CD8-positive, alpha-beta memory T cell (primary cell): ENCODE measurements at places on chromosomes 12 and 14. TPM values are rescaled to one million over a fixed set of nuclear protein-coding genes. Genes with fewer than 3 reads are reported as not detected.

GRCh38 chr14:25044106-25044698 is 5.7 kb downstream of the STXBP6 start:
- no peaks in the 10 kb centered on the region for H3K27me3 ChIP-seq

GRCh38 chr12:45425426-45425825 is 209.5 kb downstream of the ANO6 start:
- no peaks in the 10 kb centered on the region for H3K27me3 ChIP-seq
- no peak overlapping the region for H3K27ac ChIP-seq
- H3K4me3 ChIP-seq, result no peak overlapping the region
- no peak for DNase-seq
- no peaks in the 10 kb centered on the region for H3K4me1 ChIP-seq
- peaks cover 5% of the 10 kb centered on the region for H3K36me3 ChIP-seq

Gene MMP19
- total RNA-seq, result 1.0 TPM

Gene SYT1
- not detected for total RNA-seq

Gene AMIGO2
- total RNA-seq, result 16.6 TPM

Gene TPH2
- not detected for total RNA-seq

Gene PPP1CC
- total RNA-seq, result 249 TPM
